ENCODE measurements at places on chromosomes 3 and 15. TPM values are rescaled to one million over a fixed set of nuclear protein-coding genes. Genes with fewer than 3 reads are reported as not detected.

Gene SCN5A
- not detected for total RNA-seq

DNA sequence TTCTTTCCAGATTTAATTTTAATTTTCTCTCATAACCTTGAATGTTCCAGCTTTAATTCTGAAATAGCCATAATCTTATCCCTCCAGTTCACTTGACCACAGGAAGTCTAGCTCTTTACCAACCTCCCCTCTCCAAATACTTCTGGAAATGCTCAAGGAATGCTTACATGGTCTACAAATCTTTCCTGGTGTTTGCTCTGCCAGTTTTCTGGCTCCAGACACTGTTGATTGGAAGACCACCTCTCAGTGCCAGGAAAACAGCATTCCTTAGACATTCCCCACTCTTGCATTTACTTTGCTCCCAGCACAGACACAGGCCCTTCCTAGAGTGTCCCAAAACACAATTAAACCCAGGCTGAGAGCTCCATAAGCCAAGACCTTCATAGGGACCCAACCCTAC lies 98.6 kb downstream of the MESD start:
- no peak overlapping the region for H3K27ac ChIP-seq
- no peaks in the 10 kb centered on the region for H3K27me3 ChIP-seq
- H3K36me3 ChIP-seq = no peaks in the 10 kb centered on the region
- DNase-seq = no peak
- H3K4me1 ChIP-seq = no peaks in the 10 kb centered on the region
- no peak overlapping the region for H3K4me3 ChIP-seq

Gene SCN11A
- total RNA-seq = not detected

Gene LRRIQ4
- total RNA-seq = not detected

DNA sequence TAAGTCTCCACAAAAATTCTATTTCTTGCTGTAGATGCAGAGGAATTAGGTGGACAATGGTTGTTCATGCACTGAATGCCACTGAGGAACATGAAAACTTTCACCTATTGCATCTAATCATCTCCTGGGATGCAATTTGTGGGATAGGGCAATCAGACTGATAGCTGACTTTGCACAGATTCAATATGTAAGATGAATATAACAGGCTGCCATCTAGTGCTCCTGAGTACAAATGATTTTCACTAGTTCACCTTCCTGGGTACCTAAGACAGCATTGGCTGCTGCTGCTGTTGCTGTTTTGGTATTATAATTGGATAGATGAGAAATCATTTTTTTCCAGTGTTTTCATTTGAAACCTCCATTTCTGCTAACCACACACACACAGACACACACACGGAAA lies 19.7 kb downstream of the TIMMDC1 start:
- H3K36me3 ChIP-seq = peaks cover 79% of the 10 kb centered on the region
- H3K27ac ChIP-seq = no peak overlapping the region
- H3K4me3 ChIP-seq = no peak overlapping the region
- DNase-seq = no peak
- H3K4me1 ChIP-seq = no peaks in the 10 kb centered on the region
